ENCODE measurements at places on chromosomes 16 and 17.

DNA sequence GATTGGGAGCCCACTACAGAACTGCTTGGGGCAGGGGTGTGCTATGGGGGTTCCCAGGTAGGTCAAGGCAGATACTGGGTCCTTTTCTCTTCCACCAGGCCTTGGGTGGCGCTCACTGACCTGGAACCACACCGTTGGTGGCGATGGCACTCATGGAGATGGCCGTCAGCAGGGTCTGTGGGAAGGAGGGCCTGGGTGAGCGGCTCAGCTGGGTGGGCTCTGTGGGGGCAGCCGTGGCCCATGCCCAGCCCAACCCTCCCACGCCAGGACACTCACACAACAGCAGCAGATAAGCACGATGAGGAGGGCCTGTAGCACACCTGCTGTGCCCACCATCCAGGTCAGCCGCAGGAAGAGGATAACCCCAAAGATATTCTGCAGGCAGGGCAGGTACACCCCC lies 10.8 kb downstream of the SLC12A4 start:
- no peak for DNase-seq

GRCh38 chr16:65876056-65876408 lies 490.5 kb upstream of the CDH5 start:
- DNase-seq = no peak

DNA sequence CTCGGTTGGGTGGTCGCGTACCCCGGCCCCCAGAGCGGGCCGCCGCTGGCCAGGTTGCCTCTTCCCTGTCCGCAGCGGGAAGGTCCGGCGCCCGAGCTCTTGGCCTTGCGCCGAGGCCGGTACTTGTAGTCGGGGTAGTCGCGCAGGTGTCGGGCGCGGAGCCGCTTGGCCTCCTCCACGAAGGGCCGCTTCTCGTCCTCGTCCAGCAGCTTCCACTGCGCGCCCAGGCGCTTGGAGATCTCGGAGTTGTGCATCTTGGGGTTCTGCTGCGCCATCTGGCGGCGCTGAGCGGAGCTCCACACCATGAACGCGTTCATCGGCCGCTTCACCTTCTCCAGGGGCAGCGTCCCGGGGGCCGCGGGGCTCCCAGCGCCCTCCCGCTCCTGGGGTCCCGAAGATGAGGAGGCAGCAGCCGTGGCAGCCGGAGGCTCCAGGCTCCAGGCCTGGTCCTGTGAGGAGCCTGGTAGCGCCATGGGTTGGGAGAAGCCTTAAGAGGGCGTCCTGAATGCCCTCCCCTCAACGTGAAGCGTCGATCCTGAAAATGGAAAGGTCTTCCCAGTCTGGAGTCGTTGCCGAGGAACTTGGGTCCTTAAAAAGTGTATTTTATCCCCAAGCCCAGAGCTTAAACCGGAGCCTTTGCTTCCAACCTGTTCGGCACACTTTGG lies 558 bp downstream of the SOX15 start:
- DNase-seq = no peak

- no peak for DNase-seq
These were observed 195.5 kb upstream of the TNRC6C start for GRCh38 chr17:77763023-77763422.

DNA sequence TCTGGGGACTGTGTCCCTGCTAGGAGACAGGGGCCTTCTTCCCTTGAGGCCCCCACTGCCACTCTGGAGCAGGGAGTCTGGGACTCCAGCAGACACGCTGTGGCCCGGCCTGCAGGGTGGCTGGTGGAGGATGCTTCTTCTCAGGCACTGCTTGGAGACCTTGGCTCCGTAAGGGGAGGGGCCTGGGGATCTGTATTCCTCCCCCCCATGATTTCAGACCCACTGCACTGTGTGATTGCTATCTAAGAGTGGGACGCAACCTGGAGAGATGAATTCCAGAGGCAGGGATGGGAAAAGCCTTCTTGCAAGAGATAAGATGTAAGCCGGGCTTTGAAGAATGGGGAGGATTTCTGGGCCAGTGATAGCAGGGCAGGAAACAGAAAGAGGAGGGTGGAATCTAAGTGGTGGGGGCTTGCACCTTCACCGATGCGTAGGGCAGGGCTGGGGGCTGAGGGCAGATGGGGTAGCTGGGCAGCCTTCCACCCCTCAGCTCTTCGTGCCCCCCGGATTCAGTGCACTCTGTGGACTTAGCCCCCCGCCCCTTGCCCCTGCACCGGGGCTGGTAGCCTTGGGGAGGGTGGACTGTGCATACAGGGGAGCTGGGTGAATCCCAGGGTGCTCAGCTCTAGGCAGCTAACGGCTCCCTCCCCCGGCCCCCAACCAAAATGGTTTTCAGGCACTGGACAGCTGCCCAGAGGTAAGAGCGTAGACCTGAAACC lies 5.2 kb upstream of the GSE1 start:
- no peak for DNase-seq

Measured in NCI-H2081 (cell line).